ENCODE measurements at places on chromosomes 7 and 10.

- no peak for DNase-seq
Observed at GRCh38 chr7:78083476-78084120, 285.0 kb downstream of the PHTF2 start.

DNA sequence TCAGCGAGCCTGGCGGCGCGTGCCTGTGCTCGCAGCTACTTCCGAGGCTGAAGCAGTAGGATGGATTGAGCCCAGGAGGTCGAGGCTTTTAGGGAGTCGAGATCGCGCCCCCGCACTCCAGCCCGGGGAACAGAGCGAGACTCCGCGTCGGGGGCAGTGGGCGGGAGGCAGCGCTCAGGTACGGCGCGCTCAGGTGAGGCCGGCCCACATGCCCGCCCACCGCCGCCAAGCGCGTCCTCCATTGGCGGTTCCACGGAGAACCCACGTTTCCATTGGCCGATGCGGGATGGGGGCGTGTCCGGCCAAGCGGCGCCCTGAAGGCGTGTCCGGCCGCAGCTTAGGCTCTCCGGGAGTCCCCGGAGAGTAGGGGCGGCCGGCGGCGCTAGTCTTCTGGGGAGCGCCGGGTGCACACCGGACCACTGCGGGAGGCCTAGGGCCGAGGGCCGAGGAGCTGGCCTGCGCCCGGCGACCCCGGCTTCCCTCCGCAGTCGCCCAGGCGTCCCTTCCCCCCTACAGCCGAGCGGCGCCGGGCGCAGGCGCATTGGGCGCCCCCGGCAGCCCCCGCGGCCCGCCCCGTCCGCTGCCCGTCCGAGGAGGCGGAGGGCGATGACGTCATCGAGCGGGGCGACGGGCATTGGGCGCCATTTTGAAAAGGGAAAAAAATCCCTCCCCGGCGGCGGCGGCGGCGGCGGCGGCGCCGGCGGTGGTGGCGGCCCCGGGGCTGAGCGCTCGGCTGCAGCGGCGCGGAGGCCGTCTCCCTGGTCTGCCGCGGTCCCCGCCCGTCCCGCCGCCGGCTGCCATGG is at the start of gene PPP2R2D:
TSS of gene PPP2R2D (plus strand) at position 659 of the 803 bp plus-strand sequence. CDS start at position 800, 141 bp downstream.
- peak; percentile 90 for DNase-seq

DNA sequence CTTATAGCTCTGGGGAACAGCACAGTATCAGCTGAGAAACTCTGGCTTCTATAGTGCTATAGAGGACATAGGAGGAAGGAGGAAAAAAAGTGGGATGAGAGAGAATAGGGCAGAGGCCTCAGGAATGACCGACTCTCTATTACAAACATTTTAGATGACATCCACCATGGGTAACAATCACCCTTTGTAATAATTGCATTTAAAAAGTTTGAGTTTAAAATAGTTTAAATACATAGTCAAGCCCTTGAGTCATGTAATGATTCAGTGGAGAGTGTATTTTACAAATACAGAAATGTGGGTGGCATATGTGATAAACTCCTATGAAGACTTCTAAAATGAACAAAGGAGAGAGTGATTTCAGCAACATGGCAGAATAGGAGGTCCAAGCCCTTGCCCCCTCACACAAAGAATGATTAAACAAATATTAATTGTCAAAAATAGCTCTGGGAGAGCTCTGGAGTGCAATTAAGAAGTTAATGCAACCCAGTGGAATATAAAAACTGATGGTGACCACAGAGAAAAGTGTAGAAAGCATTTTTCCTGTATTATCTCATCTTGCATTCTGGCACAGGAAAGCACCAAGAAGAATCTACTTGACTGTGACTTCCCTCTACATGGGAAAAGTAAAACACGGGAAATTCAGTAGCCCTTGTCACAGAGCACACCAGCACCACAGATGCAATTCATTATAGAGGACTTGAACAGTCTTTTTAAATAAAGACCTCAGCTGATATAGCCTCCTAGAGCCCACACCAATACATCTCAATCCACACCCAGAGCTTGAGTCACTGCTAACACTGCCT is 569.0 kb upstream of the SORCS1 start:
- no peak for DNase-seq

DNA sequence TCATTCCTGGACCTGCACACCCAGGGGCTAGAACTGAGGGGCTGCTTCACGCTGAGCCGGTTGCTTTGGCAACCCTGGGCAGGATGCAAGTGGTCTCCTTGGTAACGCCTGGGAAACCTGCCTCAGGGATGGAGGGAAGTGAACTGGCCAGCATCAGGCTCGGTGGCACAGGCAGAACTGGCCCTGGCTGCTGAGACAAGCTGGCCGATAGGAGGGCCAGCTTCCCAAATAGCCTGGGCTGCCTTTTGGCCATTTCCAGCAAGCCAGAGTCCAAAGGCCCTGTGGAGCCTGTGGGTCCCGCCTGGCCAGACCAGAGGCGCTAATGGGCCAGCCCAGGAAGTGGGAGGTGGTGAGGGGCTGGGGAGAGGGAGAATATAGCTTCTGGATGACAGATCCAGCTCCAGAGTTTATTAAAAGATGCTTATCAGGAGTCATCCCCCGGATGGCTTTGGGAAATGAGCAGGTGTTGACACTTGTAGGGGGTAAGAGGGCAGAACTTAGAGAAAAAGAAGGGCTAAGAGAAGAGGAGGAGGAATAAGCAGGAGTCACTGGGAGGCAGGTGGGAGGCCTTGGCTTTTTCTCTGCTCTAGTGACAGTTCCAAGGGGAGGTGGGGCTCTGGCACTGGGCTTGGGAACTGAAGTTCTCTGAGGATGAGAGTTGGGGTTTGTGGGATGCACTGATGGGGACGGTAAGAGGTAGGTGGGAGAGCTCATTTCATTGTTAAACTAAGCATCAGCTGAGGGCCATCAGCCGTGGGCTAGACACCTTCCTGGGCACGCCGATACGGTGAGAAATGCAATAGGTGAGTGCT is 9.6 kb downstream of the NEURL1 start:
- DNase-seq, result no peak

- no peak for DNase-seq
Observed at GRCh38 chr10:106997721-106998120, 166.8 kb downstream of the SORCS1 start.

GRCh38 chr10:72511459-72511858 is 114.4 kb downstream of the MICU1 start:
- DNase-seq, result no peak

GRCh38 chr7:134367956-134368749 is 51.4 kb upstream of the SLC35B4 start:
- DNase-seq, result no peak
